ENCODE measurements at places on chromosomes 7 and 10. TPM values are rescaled to one million over a fixed set of nuclear protein-coding genes. Genes with fewer than 3 reads are reported as not detected.

- no peaks in the 10 kb centered on the region for H3K27me3 ChIP-seq
- peaks cover 34% of the 10 kb centered on the region for H3K4me1 ChIP-seq
- no peak for DNase-seq
- no peaks in the 10 kb centered on the region for H3K36me3 ChIP-seq
- H3K4me3 ChIP-seq: no peak overlapping the region
These were observed 8.2 kb upstream of the DDIT4 start for GRCh38 chr10:72265508-72265907.

- H3K4me3 ChIP-seq: no peak overlapping the region
- no peaks in the 10 kb centered on the region for H3K4me1 ChIP-seq
- no peaks in the 10 kb centered on the region for H3K27me3 ChIP-seq
- H3K36me3 ChIP-seq: no peaks in the 10 kb centered on the region
These were observed 21.7 kb upstream of the RET start for GRCh38 chr10:43055217-43055616.

DNA sequence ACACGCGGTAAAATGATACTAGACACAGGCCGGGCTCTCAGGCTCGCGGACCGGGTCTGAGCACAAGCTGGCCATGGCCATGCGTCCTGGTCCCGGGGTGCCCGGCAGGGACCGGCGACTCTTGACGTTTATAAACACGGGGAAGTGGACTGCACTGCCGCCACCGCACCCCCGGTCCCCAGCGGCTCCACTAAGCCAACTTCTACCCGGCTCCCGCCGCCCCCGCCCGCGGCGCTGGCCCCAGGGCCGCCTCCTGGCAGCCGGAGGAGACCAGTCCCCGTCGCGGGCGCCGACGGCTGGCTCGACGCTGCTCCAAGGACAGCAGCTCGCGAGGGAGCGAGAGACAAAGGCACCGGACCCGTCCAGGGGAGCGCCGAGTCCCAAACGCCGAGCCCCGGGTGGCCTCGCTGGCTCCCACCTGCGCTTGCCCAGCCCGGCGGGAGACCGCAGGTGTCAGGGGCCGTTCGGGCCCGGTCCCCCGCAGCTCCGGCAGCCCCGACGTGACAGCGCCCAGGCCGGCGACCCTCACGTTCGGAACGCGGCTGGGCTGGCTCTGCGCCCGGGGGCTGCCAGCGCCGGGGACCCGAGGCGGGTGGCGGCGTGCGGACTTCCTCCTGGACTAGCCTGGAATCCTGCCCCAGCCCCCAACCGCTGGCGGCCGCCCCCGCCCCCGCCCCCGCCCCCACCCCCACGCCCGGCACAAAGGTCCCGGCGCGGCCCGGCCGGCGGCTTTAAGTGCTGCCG, 517 bp downstream of the ITGB1 start:
- peaks cover 51% of the 10 kb centered on the region for H3K4me1 ChIP-seq
- no peaks in the 10 kb centered on the region for H3K36me3 ChIP-seq
- H3K27ac ChIP-seq: peak overlapping the region; percentile 96
- H3K4me3 ChIP-seq: peak overlapping the region; percentile 63

SAMD9 gene
- 7.5 TPM for total RNA-seq

DNA sequence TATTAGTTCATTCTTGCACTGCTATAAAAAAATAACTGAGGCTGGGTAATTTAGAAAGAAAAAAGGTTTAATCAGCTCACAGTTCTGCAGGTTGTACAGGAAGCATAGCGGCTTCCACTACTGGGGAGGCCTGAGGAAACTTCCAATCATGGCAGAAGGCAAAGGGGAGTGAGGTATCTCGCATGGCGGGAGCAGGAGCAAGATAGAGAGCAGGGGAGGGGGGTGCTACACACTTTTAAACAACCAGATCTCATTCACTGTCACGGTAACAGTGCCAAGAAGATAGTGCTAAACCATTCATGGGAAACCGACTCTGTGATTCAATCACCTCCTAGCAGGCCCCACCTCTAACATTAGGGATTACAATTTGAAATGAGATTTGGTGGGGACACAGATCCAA, 11.6 kb downstream of the ADAMTS14 start:
- no peaks in the 10 kb centered on the region for H3K36me3 ChIP-seq
- no peak overlapping the region for H3K4me3 ChIP-seq
- no peaks in the 10 kb centered on the region for H3K27me3 ChIP-seq
- DNase-seq: no peak
- H3K27ac ChIP-seq: no peak overlapping the region

DNA sequence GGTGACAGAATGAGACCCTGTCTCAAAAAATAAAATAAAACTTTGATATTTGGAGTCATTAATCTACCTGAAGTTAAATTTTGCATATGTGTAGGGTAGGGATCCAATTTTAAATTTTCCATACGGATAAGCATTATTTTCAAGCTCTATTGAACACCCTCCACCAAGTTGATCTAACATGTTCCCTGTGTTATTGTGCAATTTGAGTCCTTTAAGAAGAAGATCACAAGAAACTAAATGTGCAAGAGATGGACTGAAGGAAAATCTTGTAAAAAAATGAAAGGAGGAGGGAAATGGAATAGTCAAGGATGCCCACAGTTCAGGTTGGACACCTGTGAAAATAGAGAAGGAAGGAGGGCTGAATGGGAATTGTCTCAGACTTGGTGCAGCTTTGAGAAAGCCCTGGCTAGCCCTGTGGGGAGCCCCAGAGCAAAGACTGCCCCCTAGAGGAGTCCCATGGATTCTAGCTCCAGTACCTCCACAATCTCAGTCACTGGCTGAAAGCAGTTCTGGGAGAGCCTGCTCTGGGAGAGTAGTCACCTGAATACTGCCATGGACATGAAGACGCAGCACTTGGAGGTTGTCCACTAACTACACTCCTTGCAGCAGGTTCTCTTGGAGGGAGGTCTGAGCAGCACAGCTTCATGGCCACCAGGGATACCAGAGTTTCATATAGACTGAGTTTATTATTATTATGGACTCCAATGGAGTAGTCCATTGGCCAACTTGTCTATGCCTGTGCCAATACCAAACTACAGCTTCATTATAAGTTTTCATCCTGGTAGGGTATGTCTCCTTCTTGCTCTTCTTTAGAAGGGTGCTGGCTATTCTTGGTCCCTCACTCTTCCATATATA, 5.7 kb upstream of the TIAL1 start:
- no peak overlapping the region for H3K27ac ChIP-seq
- DNase-seq: peak; percentile 13
- H3K4me3 ChIP-seq: no peak overlapping the region
- no peaks in the 10 kb centered on the region for H3K36me3 ChIP-seq

SPDYE1 gene
- not detected for total RNA-seq

DNA sequence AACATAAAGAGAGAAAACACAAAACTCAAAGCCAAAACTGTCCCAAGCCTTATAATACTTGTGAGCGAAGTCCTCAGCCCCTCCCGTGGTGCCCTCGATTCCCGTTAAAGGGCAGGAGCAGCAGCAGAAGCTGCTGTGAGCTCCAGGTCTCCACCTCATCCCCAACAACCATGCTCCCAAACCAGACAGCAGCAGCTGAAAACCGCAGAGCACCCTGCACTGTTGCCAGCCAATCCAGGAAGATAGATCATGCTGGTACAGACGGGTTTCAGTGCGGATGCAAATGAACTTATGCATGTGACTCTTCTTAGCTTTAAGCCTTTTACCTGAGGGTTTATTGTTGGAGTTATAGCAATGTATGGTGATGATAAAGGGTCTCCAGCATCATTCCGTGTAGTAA, 97.9 kb downstream of the DNAJB6 start:
- H3K4me1 ChIP-seq: no peaks in the 10 kb centered on the region
- no peak overlapping the region for H3K4me3 ChIP-seq
- H3K27ac ChIP-seq: no peak overlapping the region
- H3K36me3 ChIP-seq: no peaks in the 10 kb centered on the region
- H3K27me3 ChIP-seq: no peaks in the 10 kb centered on the region

TRPV6 gene
- 1.6 TPM for total RNA-seq

GRCh38 chr7:94697035-94697974, 41.4 kb upstream of the SGCE start:
- H3K4me3 ChIP-seq: no peak overlapping the region
- H3K27me3 ChIP-seq: no peaks in the 10 kb centered on the region
- no peak overlapping the region for H3K27ac ChIP-seq
- peak; percentile 10 for DNase-seq
- no peaks in the 10 kb centered on the region for H3K36me3 ChIP-seq

HKDC1 gene
- 2.4 TPM for total RNA-seq

GRCh38 chr7:44617225-44617890, 10.9 kb downstream of the OGDH start:
- H3K4me1 ChIP-seq: peaks cover 73% of the 10 kb centered on the region
- no peaks in the 10 kb centered on the region for H3K36me3 ChIP-seq
- H3K27me3 ChIP-seq: no peaks in the 10 kb centered on the region
- no peak for DNase-seq
- no peak overlapping the region for H3K4me3 ChIP-seq

GRCh38 chr7:140062118-140062527, 628 bp downstream of the PARP12 start:
- H3K4me1 ChIP-seq: peaks cover 19% of the 10 kb centered on the region
- no peaks in the 10 kb centered on the region for H3K36me3 ChIP-seq
- H3K27ac ChIP-seq: peak overlapping the region; percentile 92
- peak overlapping the region; percentile 70 for H3K4me3 ChIP-seq
- DNase-seq: peak; percentile 33

NEUROG3 gene
- 1.9 TPM for total RNA-seq

DNA sequence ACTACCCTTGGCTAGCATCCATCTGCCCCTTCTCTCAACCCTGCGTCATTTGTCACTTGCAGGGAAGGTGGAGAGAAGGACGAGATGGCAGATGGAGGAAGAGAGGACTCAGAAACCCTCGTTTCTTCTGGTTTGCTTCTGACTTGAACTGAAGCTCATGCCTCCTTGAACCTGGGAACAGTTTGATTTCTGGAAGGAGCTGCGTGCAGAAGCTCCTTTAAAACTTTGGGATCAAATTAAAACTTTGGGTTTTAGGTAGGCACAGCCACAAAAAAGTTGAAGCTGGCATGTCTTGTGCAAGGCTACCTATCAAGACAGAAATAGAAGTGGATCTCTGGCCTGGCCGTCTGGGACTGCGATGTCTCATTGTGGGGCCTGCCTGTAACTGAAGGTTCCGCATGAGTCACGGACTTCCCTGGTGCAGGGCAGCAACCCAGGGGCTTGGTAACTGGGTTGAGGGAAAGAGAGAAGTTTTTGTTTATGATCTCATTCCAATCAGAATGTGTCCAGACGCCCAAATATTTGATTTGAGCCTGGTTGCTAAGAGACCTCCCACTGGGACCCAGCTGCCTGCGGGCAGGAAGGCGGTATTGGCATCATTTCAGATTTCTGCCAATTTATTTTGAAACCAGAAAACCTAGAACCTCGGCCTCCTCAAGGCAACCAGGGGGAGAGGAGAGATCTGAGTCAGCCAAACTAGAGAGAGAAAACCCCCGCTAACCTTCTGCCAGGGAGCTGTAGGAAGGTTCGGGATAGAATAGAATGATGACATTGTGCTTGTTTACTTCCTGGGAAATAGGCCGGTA, 15.8 kb upstream of the CAMK1D start:
- no peaks in the 10 kb centered on the region for H3K27me3 ChIP-seq
- no peak overlapping the region for H3K27ac ChIP-seq
- no peaks in the 10 kb centered on the region for H3K4me1 ChIP-seq
- peak; percentile 26 for DNase-seq

GRCh38 chr7:11355399-11356005, 381.8 kb downstream of the PHF14 start:
- H3K36me3 ChIP-seq: no peaks in the 10 kb centered on the region
- no peak for DNase-seq

GRCh38 chr7:70680743-70681468, 451.0 kb upstream of the GALNT17 start:
- no peak overlapping the region for H3K27ac ChIP-seq
- no peaks in the 10 kb centered on the region for H3K27me3 ChIP-seq
- H3K36me3 ChIP-seq: no peaks in the 10 kb centered on the region

HEPACAM2 gene
- not detected for total RNA-seq

- H3K36me3 ChIP-seq: no peaks in the 10 kb centered on the region
- H3K27me3 ChIP-seq: no peaks in the 10 kb centered on the region
These were observed 477.7 kb upstream of the TPK1 start for GRCh38 chr7:145313551-145313950.

GRCh38 chr10:90964781-90965465, 44.0 kb upstream of the ANKRD1 start:
- no peak for DNase-seq
- H3K36me3 ChIP-seq: no peaks in the 10 kb centered on the region
- no peaks in the 10 kb centered on the region for H3K4me1 ChIP-seq
- peak overlapping the region; percentile 17 for H3K27ac ChIP-seq
- no peak overlapping the region for H3K4me3 ChIP-seq
- H3K27me3 ChIP-seq: no peaks in the 10 kb centered on the region
